ENCODE measurements at places on chromosomes 6 and 20.

- ATAC-seq = no peak
These were observed 49.7 kb downstream of the TP53INP2 start for GRCh38 chr20:34753706-34754461.

DNA sequence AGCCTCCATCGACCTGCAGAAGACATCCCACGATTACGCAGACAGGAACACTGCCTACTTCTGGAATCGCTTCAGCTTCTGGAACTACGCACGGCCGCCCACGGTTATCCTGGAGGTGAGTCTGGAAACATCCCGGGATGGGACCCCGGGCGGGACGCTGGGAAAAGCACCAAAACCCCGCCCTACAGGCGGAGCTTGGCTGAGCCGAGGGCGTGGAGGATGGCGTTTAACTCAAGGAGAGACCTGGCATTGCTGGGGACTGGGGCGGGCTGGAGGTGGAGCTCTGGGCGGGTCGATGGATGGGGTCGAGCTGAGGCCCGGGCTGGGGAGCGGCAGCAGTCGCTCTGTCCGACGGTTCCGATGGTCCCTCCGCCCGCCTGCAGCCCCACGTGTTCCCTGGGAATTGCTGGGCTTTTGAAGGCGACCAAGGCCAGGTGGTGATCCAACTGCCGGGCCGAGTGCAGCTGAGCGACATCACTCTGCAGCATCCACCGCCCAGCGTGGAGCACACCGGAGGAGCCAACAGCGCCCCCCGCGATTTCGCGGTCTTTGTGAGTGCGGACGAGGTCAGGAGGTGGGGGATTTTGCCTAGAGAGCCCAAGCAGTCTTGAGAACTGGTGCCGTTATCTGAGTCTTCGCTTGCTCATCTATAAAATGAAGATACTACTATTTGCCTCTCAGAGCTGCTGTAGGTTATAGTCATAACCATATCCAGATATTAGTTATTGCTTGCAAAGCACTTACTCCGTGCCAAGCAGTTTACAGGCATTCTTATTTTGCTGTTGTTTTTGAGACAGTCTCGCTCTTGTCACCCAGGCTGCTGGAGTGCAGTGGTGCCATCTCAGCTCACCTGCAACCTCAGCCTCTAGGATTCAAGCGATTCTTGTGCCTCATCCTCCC lies 3.8 kb downstream of the SPAG4 start:
- peak; percentile 73 for ATAC-seq

DNA sequence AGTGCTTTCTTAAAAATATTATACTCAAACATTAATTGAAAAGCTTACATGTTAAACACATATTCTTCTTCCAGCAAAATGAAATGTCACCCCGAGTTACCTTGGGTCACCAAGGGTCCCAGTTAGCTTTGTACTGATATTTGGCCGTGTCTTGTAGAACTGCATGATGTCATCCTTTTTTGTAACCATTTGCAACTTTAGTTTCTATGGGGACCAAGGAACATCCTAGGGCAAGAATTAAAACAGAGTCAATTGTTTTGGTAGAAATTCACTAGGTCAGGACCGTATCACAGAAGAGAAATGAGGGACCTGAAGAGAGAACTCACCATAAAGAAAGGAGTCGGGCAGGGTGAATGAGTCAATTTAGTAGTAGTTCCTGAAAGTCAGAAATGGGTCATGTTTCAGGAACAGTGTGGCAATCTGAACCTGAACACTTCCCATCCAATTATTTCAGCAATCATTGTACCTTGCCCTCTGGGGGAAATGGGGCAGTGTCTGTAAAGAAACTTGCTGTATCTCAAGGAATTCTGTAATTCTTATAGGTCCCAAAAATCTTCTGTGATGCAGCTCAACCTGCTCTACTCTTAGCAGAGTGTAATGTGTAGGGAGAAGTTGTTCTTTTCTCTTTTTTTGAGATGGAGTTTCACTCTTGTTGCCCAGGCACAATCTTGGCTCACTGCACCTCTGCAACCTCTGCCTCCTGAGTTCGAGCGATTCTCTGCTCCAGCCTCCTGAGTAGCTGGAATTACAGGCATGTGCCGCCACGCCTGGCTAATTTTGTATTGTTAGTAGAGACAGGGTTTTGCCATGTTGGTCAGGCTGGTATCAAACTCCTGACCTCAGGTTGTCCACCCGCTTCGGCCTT lies 5.3 kb upstream of the AKAP7 start:
- no peak for ATAC-seq

- ATAC-seq = peak; percentile 16
These were observed 626 bp upstream of the CDK5RAP1 start for GRCh38 chr20:33401921-33402369.

- ATAC-seq = no peak
These were observed 28.8 kb downstream of the RIOK1 start for GRCh38 chr6:7418238-7418905.

GRCh38 chr20:43894491-43894890 lies 20.2 kb upstream of the TOX2 start:
- ATAC-seq = no peak

GRCh38 chr6:74671558-74672025 lies 534.3 kb downstream of the COL12A1 start:
- no peak for ATAC-seq

- no peak for ATAC-seq
These were observed 87.8 kb downstream of the BMP6 start for GRCh38 chr6:7813704-7814103.

GRCh38 chr6:2231438-2231837 lies 14.0 kb downstream of the GMDS start:
- ATAC-seq = peak; percentile 80

GRCh38 chr6:132648356-132648755 lies 10.6 kb downstream of the TAAR1 start:
- ATAC-seq = no peak

GRCh38 chr6:125511809-125512396 lies 210.1 kb upstream of the HDDC2 start:
- no peak for ATAC-seq

DNA sequence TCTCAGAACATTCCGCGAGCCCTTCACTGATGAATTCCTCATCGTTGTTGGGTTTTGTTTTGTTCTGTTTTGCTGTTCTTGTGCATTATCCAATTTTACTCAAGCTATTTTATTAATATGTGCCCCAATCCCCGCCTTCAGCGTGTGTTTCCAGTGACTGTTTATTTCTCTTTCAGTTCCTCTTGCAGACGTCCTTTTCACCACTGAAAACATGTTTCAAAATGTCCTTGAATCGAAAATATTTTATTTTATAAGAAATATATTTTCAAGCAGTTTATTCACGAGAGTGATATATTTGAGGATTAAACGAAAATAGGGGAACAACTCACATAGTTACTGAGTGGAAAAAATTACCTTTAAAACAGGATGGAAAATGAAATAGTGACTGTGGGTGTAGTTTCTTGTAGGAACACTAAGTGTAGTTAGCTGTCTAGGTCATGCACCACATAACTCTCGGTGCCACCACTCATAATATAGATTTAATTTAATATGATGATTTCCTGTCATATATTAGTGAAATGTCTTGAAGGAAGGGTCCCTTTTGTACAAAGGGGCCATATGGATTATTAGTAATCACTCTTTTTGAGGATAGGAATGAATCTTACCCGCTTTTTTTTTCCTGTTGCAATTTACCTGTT lies 45.3 kb upstream of the HDDC2 start:
- no peak for ATAC-seq

GRCh38 chr6:25360621-25361020 lies 81.4 kb downstream of the CARMIL1 start:
- peak; percentile 76 for ATAC-seq

DNA sequence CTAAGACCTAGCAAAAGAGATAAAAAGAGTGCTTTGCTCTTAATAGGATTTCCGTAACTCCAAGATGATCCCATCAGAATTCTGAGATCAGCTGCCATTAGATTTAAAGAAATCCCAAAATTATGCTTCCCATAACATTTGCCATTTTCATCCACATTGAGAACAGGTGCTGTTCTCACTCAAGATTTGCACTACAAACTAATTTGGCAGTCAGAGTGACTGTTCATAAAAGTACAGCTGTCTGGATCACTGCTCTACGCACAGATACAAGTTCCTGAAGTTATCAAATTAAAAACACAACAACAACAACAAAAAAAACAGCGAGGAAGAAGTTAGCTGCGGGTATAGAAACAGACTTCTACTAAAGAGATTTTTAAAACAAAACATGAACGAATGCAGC lies 58.1 kb downstream of the ASCC3 start:
- no peak for ATAC-seq

DNA sequence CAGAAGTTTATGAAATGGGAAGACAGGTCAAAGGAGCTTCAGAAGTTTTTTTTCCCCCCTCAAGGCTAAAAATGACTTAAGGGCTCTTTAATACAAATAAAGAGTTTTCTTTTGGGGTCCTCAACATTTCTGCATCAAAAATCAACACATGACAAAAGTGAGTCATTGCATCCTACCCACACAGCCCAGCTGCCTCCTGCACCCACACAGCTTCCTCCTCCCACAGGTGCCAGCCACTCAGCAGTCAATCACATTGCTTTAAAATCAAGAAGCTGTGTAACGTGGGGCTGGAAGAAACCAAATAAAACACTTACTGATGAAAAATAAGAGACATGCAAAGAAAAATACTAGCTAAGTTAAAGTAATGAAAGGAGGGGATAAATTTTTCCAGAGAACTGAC lies 68.5 kb downstream of the MAP3K5 start:
- ATAC-seq = no peak

- no peak for ATAC-seq
These were observed 108.3 kb downstream of the TNFAIP3 start for GRCh38 chr6:137975188-137975940.

DNA sequence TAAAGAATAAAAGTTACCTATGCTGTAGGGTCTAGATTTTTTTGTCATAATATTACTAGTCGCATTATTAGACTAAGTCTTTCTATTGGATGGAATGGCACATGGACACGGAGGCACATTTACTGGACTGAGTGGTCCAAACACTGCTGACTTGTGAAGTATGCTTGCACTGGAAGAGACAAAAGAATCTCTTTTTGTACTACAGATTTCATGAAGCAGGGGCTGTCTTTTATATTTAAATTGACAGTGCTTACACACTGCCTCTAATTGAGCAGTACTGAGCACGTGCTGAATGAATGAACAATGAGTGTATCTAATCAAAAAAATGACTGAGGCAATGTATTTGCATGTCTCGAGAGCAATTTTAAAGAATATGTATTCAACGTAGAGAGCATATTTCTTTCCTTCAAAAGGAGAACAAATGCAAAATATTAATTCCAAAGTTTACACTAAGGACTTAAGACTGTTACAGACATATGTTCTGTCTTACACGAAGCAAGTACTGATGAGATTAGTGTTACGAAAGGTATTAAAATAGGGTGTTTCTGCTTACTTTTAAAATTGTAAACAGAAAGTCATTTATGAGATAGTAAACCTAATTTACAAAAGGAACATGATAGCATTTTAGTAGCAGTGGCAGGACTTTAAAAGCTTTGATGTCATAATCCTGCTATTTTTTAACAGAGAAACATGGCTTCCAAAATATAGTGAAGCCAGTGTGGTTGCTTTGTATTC lies 8.3 kb downstream of the ELOVL2 start:
- no peak for ATAC-seq

- ATAC-seq = peak; percentile 78
These were observed 179.5 kb upstream of the AKAP12 start for GRCh38 chr6:151060096-151060765.

GRCh38 chr20:856361-856775 lies 22.9 kb downstream of the FAM110A start:
- ATAC-seq = peak; percentile 93

DNA sequence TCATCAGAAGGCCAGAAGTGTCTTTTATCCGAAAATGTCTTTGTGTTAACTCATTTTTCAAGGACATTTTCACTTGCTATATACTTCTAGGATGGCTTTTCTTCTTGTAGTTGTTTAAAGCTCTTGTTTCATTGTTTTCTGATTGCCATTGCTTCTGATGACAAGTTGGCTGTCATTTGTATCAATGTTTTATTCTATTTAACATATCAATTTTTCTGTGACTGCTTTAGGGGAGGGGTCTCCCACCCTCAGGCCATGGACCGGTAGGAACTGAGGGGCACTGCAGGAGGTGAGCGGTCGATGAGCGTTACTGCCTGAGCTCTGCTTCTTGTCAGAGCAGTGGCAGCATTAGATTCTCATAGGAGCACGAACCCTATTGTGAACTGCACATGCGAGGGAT lies 65.8 kb downstream of the AK9 start:
- ATAC-seq = no peak

- no peak for ATAC-seq
These were observed 101.1 kb upstream of the PLCB4 start for GRCh38 chr20:8967641-8968245.

DNA sequence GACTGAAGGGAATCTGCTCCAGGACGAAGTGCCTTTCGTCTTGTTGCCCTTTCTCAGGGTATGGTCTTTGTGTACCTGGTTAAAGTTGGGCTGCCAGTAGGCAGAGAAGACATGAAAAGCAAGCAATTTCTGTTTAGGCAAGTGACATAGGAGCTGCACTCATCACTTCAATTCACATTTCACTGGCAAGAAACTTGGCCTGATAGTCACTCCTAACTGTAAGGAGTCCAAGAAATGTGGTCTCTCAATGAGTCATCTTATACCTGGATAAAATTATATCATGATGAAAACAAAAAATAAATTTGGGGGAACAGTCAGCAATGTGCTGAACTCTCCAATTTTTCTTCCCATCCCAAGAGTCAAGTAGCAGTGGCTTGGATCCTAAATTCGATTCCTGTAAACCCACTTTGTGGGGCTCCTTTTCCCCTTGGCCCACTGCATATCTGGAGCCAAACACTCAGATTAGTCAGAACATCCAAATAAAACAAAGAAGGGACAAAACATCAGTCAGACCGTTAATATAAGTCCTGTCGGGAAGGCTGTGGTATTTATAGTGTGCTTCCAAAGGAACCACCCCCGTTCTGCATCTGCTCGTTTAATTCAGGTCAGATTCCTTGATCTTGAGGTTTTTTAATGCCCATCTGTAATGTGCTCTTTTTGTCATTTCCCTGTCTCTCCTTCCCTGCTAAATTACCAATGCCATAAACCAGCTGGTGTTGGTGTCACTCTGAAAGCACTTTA lies 5.0 kb upstream of the GABRR1 start:
- ATAC-seq = peak; percentile 63

- no peak for ATAC-seq
These were observed at the start of gene LBP for GRCh38 chr20:38346247-38346651. LBP (plus strand) TSS chr20:38346482; CDS start chr20:38346517, 35 bp downstream.

Measured in SK-N-SH treated with all-trans-retinoic acid at 6 μM for 48 hours (cell line).